ENCODE measurements at places on chromosomes 2 and 18.
A peak's percentile ranks its signal among the peaks of the same experiment; 100 is the strongest.

GRCh38 chr2:43759195-43759594 is 14.6 kb upstream of the DYNC2LI1 start:
- DNase-seq, result no peak

- DNase-seq, result no peak
Observed at GRCh38 chr2:55422876-55423665, 3.4 kb upstream of the CCDC88A start.

- DNase-seq, result no peak
Observed at GRCh38 chr2:207088839-207089238, 76.9 kb downstream of the KLF7 start.

GRCh38 chr2:234548695-234549420 is 52.0 kb upstream of the ARL4C start:
- peak; percentile 62 for DNase-seq

DNA sequence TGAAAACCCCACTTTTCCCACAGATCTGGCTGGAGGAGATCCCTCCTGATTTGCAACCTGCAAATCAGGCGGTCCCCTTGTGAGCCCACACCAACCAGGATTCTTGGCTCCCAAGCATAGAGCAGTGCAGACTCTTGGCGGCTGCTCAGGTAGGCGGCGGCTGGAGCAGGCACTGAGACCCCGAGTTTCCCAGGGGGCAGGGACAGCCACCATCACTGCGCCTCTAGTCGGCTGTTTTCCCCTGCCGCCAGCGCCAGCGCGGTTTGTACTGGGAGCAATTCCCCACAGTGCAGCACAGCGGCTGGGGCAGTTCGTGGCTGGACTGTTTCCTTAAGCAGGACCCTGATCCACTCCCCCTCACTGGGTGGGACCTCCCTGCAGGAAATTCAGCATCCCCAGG is 323.3 kb downstream of the TRIB2 start:
- no peak for DNase-seq

GRCh38 chr2:98479371-98479770 is 34.7 kb downstream of the INPP4A start:
- DNase-seq, result no peak

DNA sequence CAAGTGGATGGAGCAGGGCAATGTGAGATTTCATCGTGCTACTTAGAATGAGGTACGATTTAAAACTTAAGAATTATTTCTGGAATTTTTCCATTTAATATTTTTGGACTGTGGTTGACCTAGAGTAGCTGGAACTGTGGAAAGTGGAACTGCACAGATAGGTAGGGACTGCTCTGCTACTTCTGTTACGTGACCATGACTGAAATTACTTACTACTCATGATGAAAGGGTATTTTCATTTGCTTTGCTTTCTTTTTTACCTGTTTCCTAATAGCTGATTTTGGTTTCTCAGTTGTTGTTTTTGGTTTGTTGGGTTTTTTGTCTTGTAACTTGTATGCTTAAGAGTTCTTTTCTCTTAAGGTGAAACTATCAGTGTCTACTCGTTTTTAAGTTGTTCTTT is 11.4 kb downstream of the UBE2E3 start:
- no peak for DNase-seq

DNA sequence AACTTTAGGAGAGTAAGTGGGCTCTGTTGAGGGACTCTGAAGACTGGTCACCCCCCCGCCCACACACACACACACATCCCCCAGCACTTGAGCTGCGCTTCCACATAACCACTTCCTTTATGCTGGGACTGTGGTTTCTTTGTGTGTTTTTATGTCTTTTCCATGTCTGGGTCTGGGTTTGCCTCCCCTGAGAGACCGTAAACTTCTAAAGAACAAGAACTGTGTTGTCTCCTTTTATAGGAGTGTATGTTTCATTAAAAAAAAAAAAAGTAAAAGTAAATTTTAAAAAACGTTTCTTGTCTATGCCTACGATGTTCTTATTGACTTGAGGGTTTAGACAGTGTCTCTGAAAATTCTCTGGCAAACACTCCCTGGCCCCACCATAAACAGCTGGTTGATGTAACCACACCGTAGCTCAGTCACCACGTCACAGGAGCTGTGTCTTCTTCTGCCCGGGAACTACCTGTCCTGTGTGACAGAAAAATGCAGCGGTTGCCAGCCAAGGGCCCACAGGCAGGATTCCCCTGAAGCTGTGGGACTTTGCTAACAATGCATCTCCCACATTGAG is 68.0 kb downstream of the KLHL29 start:
- peak; percentile 75 for DNase-seq

DNA sequence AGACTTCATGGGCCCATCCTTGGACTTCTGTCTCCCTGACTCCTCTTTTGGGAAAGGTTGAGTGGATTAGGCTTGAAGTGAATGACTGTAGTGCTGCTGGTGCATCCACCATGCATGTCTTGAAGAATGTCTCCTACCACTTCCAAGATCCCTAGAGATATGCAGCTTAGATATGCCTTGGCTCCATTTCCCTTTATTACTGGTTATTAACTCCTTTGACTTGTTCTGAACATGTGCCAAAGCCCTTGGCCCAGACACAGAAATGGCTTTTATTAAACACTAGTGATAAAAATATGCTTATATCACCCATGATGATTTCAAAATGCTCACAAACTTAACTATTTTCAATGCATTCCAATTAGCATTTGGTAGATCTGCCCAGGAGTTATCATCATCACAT is 90.0 kb upstream of the SLC14A2 start:
- DNase-seq, result no peak

DNA sequence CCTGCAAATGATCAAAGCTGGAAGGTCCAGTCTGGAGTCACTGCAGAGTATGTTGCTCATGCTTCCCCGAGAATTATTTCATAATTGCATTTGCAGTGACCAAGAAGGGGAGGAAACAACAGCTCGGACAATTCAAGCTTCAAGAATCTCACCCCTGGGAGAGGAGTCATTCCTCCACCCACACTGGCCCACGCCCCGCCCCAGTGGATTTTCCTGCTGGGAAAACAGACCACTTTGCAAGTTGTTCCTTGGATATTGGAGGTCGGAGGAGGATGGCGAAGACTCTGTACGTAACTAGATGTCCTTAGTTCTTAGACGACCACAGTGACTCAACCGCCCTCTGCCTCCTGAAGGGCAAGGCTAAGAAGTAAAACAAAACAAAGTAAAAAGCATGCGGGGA is 159.4 kb downstream of the TPO start:
- no peak for DNase-seq

- DNase-seq, result peak; percentile 63
Observed at GRCh38 chr2:191265311-191266170, 20.3 kb downstream of the MYO1B start.

DNA sequence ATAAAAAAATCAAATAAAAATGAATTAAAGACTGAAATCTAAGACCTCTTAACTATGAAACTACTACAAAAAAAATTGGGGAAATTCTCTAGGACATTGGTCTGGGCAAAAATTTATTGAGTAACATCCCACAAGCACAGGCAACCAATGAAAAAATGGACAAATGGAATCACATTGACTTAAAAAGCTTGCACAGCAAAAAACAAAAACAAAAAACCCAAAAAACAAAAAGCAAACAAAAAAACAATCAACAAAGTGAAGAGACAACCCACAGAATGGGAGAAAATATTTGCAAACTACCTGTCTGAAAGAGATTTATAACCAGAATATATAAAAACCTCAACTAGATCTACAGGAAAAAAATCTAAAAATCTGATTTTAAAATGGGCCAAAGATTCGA is 63.4 kb upstream of the CHN1 start:
- no peak for DNase-seq

DNA sequence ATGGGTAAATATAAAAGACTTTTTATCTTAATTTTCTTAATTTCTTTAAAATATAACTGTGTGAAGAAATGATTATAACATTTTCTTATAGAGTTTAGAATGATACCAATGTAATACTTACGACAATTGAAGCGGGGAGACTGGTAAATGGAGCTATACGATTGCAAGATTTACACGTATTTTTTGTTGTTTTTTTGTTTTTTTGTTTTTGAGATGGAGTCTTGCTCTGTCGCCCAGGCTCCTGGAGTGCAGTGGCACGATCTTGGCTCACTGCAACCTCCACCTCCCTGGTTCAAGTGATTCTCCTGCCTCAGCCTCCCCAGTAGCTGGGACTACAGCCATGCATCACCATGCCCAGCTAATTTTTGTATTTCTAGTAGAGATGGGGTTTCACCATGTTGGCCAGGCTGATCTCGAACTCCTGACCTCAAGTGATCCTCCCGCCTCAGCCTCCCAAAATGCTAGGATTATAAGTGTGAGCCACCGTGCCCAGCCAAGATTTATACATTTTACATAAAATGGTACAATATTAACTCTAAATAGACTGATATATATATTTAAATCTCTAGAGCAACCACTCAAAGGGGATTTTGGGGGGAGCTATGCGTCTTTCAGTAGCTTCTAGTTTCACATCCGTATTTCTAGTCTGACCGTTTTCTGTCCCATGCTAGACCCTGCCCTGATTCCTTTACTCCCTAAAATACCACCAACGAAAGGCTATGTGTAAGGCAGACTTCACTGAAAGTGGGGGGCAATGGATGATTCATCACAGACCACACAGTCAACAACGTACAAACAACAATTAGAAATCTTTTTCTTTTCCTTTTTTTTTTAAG is 28.2 kb upstream of the ATG16L1 start:
- DNase-seq, result no peak

All from left hindlimb (tissue), 1 donor.